ENCODE measurements at places on chromosomes 12 and 14.

- no peak for DNase-seq
Measured at GRCh38 chr14:29928117-29928640, 532 bp upstream of the PRKD1 start.

DNA sequence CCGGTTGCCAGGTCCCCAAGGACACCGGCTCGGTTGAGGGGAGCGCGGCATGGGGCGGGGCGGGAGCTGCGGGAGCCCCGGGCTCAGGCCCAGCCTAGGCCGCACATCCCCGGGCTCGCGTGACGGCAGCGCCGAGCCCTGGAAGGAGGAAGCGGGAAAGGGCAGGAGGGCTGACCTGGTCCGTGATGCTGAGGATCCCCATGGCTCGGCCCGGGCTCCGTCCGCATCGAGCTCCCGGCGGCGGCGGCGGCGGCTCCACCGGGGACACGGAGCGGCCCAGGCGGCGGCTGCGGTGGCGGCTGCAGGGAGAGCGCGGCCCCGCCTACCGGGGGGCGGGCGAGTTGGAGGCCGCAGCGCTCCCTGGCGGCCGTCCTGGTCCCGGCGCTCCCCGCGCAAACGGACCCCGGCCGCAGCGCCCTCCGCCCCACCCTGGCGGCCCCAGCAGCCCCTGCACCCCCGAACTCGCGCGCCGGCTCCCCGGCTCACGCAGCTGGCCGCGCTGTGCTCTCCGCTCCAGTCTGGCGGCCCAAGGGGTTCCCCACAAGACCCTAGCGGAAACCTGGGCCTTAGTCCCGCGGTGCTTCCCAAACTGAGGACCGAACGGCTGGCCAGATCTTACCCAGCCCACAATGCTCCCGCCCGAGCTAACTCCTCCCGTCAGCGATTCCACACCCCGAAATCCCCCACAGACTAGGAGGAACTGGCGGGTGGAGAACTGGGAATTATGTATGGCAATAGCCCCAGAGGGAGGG, at the start of gene ANKRD52:
ANKRD52 (minus strand) TSS at position 317 of the 752 bp plus-strand sequence; CDS start at position 202, 115 bp downstream.
- DNase-seq = peak; percentile 54

GRCh38 chr12:61161961-61162360, 1098.2 kb upstream of the USP15 start:
- no peak for DNase-seq

DNA sequence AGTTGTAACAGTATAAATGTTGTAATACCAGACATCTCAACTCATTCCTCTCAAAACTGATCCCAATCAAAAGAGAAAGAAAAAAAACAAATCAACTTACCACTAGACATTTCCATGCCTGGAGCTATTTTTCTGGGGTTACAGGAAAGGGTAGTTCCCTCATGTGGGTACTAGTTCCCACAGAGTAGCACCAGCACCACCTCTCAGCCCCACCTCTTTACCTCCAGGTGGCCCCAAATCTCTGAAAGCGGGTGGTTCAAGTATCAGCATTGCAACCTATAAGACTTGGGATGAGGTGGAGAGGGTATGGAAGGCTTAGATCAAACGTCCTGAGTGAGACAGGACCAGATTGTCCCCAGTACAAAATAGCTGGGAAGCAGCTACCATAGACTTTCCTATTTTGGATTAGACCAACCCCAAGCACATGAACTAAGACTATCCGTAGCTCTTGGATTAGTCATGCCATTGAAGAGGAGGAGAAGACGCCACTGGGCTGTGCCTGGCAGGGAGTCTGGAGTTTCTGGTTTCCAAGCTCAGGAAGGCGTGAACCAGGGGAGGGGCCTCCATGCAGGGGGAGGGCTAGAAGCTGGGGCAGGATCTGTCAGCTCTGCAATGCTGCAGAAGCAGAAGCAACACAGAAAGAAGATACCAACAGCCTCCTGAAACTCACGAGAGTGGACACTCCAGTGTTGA, at the start of gene SLC39A2:
SLC39A2 (plus strand) TSS at position 620 of the 693 bp plus-strand sequence. CDS start 154 bp downstream, outside the sequence.
- DNase-seq = no peak

GRCh38 chr12:13805041-13805440, 176.4 kb downstream of the GRIN2B start:
- no peak for DNase-seq

- DNase-seq = no peak
Measured at GRCh38 chr12:72982356-72982755, 710.2 kb downstream of the TRHDE start.

- DNase-seq = no peak
Measured at GRCh38 chr14:79443602-79444001, 767.7 kb downstream of the DIO2 start.

DNA sequence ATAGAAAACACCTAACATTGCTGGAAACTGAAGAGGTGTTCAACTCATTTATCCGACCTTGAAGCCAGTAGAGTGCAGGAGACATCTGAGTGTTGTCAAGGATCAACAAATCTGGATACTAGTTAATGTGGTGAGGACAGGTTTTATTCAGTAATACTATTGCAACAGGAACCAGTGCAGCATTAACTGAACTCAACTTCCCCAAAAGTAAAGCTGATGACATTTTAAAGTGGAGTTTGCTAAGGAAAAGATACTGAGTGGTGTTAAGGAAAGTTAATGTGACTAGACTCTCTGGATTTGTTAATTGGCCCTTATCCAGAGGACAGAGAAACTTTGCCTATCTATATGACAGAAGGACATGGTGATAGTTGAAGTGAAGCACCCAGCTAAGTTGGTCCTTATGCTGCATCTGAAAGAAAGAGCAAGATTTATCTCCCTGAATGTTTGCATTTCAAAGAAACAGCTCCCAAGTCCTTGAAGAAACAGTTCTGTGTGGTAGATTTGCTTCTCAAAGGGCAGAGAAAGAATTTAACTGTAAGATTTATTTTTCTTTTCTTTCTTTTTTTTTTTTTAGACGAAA, 1.2 kb upstream of the CLEC7A start:
- no peak for DNase-seq

DNA sequence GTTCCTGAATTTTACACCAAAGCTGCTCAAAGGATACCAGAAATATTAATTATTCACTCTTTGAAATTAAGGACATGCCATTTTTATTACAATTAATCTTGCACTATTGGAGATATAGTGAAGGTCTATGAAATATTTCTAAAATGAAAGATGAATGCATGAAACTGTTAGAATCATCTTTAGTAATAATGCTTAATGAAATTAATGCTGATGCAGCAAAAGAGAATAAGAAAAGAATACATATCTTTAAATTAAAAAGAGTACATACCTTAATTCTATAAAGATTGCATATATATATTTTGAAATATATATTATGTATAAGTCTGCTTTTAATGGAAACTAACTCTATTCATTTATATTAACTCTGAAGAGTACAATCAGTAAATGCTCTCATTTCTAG, 236.0 kb downstream of the ALX1 start:
- no peak for DNase-seq

All from stimulated activated CD8-positive, alpha-beta memory T cell treated with anti-CD3 and anti-CD28 coated beads, Interleukin-7, amount 100 ng/mL, for 24 hours (primary cell).